ENCODE measurements at places on chromosomes 3 and 15.

DNA sequence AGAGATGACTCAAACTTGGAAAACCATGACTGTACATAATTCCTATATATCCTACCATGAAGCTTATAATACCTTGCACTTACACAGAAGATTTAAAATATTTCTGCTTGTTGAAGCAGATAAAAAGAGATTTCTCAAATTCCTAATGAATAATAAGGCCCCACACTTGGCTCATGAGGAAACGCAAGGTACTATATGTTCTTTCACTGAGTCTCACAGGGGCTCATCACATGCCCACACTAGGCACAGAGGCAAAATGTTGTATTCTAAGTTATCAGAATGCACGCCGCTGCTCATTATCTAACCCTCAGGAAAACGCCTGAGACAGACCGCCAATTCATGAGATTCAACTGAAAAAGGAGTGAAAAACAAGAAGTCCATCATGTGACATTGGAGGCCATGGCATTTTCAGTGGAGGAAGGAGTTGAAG lies 5.6 kb downstream of the MYO1E start:
- no peak for DNase-seq

DNA sequence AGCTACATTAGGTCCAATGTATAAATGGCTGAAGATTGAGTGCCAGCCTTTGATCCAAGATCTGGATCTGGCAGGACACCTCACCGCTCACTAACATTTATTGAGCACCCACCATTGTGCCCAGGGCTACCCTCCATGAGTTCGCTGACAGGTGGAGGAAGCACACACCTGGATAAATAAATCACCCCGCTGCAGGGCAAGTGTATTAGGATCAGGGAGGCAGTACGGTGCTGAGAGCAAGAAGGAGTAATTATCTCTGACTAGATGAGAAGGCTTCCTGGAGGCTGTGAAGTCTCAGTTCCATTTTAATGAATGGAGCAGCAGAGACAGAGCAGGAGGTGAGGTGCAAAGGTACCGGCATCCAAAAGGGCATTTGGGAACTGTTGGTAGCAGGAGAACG lies 104.1 kb downstream of the LIPC start:
- no peak for DNase-seq

DNA sequence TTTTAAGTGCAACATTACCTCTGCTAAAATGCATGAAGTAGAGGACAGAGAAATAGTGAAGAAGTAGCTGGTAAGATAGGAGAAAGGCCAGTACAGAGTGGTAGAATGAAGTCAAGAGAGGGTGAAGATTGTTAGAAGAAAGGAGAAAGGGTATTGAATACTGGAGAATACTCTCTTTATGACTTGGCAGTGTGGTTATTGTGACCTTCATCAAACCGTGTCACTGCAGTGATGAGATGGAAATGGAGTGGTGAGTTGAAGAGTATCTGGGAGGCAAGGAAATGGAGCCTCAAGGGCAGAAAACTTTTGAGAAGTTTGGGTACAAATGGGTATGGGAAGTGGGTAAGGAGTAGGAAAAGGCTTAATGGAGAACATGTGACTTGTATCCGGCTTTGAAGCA lies 24.7 kb downstream of the MINDY2 start:
- no peak for DNase-seq

DNA sequence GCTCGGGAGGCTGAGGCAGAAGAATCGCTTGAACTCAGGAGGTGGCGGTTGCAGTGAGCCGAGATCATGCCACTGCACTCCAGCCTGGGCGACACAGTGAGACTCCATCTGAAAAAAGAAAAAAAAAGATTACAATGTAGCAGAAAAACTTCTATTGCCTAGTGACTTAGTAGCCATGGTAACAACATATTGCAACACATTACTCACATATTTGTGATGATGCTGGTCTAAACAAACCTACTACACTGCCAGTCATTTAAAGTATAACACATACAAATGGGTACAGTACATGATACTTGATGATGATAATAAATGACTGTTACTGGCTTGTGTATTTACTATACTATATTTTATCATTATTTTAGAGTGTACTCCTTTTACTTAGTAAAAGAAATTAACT lies 125.6 kb downstream of the PLOD2 start:
- DNase-seq, result no peak

DNA sequence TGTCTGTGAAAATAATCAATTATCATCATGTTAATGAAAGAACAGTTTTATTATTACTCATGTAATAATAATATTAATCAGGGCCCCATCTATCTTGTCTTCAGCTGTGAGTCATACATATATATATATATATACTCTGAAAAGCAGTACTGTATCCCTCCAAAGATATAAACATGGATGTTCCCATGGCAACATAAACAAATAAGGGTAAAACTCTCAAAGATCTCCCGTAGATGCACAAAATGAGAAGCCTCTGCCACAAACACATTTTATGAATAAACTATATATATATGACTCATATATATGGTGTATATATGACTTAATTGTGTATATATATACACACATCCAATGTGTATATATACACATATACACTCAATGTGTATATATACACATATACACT lies 163.8 kb upstream of the ARHGEF26 start:
- no peak for DNase-seq

GRCh38 chr3:53571264-53571663 lies 76.9 kb downstream of the CACNA1D start:
- no peak for DNase-seq

- no peak for DNase-seq
These were observed 68.0 kb upstream of the PTPRG start for GRCh38 chr3:61493339-61493738.

- DNase-seq, result no peak
These were observed 84.3 kb downstream of the KCNH8 start for GRCh38 chr3:19232566-19232965.

DNA sequence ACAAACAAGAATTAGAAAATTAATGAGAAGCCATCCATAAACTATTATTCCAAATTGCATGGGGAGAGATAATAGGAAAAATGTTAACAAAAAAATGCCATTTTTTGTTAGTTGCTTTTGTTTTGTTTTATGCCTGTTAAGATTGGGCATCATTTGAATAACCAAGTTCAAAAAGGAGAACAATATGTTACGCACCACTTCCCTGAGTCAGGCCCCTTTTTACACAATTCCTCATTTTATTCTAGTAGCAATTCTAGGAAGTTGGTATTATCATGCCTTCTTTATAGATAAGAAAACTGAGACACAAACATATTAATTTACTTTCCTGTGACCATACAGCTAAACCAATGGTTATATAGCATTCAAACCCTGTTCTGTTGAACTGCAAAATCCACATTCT lies 736.9 kb upstream of the CCDC54 start:
- DNase-seq, result no peak

- no peak for DNase-seq
These were observed 988.7 kb downstream of the NTRK3 start for GRCh38 chr15:87267798-87268197.

DNA sequence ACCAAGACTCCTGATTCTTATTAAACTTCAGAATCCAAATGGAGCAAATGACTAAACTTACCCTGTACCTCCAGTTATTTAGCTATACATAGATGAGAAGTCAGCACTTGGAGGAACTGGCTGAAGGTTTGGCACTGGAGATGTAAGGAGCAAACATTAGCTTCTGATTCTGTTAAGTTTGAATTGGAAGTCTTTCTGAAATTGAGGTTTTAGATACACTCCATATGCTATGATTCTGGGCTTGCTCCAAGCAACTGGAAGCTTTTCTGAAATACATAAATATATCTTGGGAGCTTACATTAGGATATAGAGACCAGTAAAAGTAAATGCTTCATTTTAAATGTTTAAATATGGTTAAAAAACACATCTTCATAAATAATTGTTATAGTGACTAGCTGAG lies 333.7 kb downstream of the EPHA3 start:
- no peak for DNase-seq

- DNase-seq, result no peak
These were observed 60.9 kb downstream of the LRRC28 start for GRCh38 chr15:99312228-99312627.

- DNase-seq, result no peak
These were observed 234.4 kb downstream of the BBX start for GRCh38 chr3:107757140-107757539.

GRCh38 chr3:186180151-186180550 lies 71.3 kb upstream of the ETV5 start:
- DNase-seq, result no peak

DNA sequence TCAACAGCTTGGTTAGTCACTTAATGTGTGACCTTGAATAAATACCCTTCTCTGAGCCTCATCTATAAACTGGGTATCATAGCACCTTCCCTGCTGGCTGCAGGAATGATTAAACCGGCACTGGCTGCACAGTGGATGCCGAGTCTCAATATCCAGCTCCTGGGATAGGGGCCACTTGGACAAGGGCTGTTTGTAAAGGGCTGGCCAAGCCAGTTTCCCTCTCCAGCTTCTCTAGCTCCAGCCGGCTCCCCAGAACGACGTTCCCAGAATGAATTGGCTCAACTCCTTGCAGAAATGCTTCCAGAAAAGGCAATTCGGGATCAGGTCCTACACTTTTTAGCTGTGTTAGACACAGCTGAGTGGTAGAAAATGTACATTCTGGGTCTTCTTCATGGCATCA lies 58.8 kb downstream of the LSM3 start:
- no peak for DNase-seq

DNA sequence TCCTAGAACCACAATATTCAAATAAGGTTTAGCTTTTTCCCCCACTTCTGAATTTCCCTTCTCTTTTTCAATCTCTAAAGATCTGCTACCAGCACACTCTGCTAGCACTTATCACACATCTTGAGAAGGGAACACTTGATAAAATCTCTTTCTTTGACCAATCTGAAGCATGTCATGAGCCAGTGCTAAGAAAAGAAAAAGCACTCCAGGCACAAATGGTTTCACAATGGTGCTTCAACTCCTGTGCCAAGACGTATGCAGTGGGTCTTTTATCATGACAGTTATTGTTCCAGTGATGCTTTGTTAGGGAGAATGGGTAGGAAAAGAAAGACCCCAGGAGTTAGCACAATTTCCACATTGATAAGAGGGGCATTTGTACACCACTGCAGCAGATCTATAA lies 248.4 kb downstream of the ZNF385D start:
- DNase-seq, result no peak

- DNase-seq, result no peak
These were observed 827 bp downstream of the WNT5A start for GRCh38 chr3:55486101-55486856.

GRCh38 chr15:38536201-38536676 lies 28.4 kb downstream of the RASGRP1 start:
- DNase-seq, result peak; percentile 91

- no peak for DNase-seq
These were observed 1145.5 kb downstream of the TBL1XR1 start for GRCh38 chr3:176051766-176052165.

DNA sequence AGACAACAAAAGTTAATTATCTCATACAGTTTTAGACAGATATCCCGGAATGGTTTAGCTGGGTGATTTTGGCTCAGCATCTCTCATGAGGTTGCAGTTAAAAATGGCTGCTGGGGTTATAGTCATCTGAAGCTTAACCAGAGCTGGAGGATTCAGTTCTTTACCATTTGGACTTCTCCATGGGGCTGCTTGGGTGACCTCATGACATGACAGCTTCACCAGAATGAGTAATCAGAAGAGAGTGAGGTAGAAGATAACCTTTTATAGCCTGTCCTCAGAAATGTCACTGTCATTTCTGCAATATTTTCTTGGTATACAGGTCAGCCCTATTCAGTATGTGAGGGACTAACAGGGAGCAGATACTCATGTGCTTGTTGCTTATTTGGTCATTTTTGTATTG lies 30.9 kb downstream of the TFG start:
- DNase-seq, result no peak

- no peak for DNase-seq
These were observed 2.3 kb upstream of the ABCF3 start for GRCh38 chr3:184183679-184184078.

DNA sequence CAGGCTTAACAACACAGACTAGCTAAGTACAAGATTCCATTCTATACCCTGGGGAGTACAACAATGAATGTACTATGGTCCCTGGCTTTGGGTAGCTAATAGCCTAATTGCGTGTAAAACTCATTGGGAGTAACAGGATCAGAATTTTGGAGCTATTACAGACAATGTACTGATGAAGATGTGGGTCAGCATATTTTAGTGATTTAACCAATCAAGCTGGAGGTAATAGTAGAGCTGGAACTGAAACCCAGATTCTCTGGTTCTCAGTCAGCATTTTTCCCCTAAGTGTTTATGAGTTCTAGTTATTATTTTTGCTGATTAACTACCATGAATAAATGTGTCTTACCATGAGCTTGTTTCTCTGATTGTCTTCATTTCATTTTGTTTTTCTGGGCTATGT lies 578.7 kb downstream of the NLGN1 start:
- no peak for DNase-seq

Measured in cerebellar nuclear complex (tissue), 1 donor.